Suppressor macrophage (primary cell): ENCODE measurements at places on chromosomes 5 and 9.

- DNase-seq: no peak
Measured at GRCh38 chr9:133182151-133182550, 18.4 kb upstream of the GBGT1 start.

DNA sequence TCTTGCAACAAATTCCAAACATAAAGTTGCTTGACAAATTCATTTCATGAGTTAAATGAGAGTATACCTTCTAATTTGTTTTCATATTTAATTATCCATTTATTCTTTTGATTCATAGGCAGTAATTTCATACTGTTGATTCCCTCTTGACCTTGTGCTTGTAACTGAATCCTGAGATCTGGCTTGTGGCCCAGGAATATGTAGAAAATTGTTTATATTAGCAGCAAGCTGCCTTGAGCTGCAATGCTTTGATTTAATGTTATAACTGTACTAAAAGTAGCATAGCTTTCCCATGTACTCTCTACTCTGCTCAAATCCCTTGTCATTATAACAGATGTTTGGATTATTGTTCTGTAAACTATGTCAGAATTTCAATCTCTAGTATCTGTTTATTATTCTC, 780.7 kb downstream of the NR2F1-AS1 start:
- DNase-seq: no peak

DNA sequence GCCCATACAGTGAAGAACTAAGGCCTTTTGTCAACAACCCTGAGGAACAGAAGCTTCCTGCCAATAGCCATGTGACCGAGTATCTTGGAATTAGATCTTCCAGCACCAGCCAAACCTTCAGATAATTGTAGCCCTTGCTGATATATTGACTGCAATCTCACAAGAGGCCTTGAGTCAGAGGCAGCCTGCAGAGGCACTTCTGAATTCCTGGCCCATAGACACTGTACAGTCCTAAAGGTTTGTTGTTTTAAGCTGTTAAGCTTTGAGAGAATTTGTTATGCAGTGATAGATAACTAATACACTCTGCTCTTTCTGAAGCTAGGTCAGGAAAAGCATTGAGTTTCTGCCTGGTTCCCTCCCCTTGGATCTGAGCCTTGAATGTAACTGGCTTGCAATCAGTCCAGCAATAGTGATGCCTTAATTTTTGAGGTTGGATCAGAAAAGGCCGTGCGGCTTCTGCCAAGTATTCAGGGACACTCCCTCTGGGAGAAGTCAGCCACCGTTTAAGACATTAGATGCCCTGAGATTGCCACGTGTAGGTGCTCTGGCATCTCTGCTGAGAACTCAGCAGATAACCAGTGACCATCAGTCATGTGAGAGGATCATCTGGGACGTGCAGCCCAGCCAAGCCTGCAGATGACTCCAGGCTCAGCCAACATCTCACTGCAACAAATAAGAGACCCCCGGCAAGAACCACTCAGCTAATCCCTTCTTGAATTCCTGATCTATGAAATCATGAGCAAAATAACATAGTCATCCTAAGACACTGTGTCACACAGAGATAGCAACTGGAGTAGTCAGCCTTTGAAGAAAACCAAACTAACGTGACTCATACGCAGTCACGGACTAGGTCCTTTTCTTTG, 126.8 kb upstream of the STC2 start:
- no peak for DNase-seq

DNA sequence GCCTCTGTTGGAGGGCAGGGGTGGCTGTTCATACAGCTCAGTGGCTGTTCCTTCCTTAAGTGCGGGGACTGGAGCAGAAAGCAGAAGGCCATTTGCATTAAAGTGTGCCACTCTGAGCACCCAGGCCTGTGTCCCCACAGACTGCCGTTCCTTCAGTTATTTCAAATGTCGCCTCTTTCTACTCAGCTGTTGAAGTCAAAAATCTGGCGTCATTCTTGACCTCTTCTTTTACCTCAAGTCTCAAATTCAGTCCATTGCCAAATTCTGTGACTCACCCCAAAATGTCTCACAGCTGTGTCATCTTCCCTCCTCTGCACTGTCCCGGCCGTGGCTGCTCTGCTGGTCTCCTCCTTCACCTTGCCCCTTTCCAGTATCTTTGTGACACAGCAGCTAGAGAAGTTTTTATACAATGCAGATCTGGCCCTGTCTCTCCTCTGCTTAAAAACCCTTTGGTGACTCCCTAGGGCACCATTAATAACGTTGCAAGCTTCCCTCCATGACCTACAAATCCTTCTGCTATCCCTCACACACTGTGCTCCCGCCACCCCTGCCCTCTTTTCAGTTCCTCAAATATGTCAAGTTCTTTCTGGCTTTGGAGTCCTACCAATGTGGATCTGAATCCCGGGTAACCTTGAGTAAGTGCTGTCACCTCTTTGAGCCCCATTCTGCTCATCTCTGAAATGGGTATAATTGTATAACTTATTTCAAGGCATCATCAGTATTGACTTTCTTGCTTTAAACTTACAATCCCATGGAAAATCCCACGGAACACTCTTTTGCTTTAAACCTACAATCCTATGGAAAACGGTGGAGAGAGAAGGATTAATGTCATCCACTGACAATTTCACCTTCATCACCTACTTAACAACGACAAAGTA, 98.3 kb upstream of the BOD1 start:
- peak; percentile 79 for DNase-seq

GRCh38 chr5:139049780-139050179, 148.4 kb downstream of the SIL1 start:
- DNase-seq: no peak

GRCh38 chr5:74205767-74206578, 434.6 kb downstream of the ENC1 start:
- no peak for DNase-seq

DNA sequence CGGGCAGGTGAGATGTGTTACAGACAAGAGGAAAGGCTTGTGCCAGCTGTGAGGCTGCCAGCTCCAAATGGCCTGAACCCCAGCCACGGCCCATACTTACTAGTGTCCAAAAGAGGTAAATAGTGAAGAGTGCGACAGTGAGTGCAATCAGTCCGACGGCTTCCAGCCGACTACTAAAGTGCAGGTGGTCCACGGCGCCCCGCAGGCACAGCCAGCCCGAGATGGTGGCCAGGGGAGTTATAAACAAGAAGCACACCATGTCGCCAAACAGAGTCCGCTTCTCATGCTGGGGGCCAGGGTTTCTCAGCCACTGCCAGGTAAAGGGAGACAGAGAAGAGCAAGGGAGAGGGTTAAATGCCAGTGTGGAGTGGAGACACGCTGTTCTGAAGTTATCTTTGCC, 101.1 kb downstream of the LMNB1 start:
- DNase-seq: no peak

DNA sequence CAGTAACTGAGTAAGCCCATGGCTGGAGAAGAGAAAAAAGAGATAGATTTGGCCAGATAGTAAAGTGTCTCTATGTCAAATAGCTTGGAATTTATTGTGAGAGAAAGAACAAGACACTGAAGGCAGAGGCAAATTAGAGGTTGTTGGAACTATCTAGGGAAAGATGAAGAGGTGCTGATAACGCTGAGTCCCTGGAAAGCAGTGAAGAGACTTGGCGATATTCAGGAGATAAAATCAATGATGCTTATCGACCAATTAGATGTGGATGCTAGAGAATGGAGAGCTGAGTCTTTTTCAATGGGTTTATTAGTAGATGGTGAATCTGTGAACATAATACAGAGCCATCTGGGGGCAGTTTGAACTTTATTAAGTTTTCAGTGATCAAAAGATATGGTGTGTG, 48.6 kb upstream of the GABRA1 start:
- DNase-seq: no peak

- DNase-seq: peak; percentile 81
Measured at GRCh38 chr5:10448754-10449360, 7.2 kb downstream of the ROPN1L start.

DNA sequence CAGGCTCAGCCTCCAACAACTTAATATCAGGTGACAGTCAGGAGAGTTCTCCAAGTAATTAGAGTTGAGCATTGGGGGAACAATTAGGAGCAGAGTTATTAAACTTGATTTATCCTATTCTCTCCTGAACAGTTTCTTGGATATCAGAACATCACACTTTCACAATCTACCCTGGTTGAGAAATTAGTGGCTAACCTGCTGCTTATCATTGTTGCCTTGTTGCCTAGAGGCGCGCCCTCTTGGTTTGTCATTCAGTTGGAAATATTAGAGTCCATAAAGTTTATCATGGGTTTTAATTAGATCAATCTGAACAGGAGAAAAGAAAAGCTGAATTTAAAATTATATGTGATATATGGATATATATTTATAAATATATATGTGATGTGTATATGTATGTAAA, 291.1 kb downstream of the CCDC171 start:
- no peak for DNase-seq

GRCh38 chr9:33125461-33125860, 41.7 kb downstream of the B4GALT1 start:
- no peak for DNase-seq

- DNase-seq: peak; percentile 96
Measured at GRCh38 chr9:35812025-35812602, at the start of gene SPAG8. Gene SPAG8 (minus strand): TSS chr9:35812262. CDS start chr9:35812147, 115 bp downstream.

- no peak for DNase-seq
Measured at GRCh38 chr5:873328-873727, 19.3 kb downstream of the BRD9 start.

DNA sequence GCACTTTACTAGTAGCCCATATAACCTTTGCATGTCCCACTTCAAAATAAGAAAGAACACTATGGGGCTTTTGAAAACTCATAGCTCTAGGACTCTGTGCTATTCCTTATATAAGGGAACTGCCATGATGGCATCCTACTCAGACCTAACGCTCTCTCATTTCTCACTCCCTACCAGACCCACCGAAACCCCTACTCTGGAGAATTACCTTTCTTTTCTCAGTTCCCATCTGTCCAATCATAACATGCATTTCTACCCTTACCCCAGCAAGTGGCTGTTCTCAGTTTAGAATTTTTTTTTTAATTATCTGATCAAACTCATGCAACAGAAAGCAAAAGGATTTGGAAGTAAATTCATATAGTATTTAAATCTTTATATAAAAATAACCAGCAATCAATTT, 27.3 kb downstream of the CARNMT1 start:
- no peak for DNase-seq

DNA sequence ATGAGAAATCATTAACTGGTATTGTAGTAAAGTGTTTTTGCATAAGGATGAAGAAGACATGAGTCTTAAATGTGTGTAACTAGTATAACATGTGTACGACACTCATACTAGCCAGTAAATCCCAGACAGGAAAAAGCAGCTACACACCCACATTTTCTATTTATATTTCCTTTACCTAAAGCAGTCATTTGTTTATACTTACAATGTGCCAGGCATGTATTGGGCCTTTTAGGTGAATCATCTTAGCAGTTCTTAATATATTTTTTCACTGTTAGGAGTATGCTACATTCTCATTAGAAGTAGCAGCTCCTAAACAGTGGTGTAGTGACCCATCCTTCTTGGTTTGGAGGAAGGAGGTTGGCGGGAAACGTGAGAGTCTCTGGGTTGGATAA, 55.8 kb upstream of the TMC1 start:
- DNase-seq: no peak

DNA sequence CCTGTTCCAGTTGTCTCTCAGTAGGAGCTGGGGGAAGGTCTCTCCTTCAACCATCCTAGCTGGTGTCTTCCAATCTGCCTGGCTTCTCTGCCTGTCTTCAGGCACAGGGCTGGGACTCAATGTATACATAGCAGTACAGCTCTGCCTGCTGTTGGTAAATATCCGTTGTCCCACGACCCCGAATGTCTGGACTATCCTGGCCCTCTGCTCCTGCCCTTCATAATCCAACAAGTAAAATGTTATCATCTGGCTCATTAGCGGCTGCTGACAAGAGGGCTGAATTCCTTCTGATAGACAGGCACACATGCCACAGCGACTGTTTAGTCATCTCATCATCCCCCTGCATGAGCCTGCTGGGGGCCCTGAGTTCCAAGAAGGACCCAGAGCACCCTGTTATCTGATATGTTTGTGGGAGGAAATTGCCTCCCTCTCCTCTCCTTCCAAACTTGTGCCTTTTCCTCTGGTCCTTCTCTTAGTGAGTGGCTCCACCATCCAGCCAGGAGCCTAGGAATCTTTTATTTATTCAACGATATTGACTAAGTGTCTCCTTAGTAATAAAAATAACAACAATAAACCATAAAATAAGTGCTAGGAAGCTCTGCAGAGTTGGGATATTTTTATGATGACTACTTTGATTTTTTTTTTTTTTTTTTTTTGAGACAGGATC, 29.5 kb upstream of the TGFBR1 start:
- DNase-seq: no peak

DNA sequence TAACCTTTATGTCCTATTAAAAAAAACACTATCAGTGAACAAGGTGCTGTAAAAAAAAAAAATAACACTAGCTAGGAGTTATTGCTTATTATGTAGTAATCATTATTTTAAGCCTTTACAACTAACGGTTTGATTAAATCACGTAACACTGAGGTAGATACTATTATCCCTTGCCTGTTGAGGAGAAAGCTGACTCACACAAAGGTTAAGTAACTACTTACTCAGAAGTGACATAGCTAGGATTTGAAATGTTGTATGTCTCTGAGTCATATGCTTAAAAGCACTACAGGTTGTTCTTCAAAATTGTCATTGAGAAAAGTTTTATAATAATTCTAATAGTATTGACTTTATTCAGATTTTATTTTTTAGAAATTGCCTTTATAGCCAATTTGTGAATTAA, 8.8 kb downstream of the TENT2 start:
- DNase-seq: peak; percentile 76

GRCh38 chr5:140420665-140421361, 19.2 kb downstream of the ANKHD1 start:
- DNase-seq: no peak

DNA sequence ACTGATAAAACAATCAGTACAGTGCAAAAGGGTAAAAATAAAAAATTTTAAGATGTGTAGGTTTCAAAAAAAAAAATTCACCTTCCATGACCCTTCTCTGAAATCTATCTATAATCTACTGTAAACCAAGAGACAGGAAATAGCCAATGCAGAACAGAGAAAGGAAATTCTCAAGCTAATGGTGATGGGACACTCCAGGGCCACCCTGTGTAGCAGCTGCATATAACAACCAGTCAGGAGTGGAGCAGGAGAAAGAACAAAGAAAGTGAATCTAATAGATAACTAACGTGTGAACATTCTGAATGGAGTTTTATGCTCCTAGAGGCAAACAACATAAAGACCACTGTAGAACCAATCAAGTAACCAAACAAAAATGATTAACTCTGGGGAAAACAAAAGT, 16.6 kb downstream of the SPTLC1 start:
- no peak for DNase-seq

GRCh38 chr5:62794456-62794855, 215.8 kb downstream of the LRRC70 start:
- DNase-seq: no peak
